M059J (cell line): ENCODE measurements at places on chromosomes 1 and 21. TPM values are rescaled to one million over a fixed set of nuclear protein-coding genes. Genes with fewer than 3 reads are reported as not detected.

- DNase-seq = no peak
Measured at GRCh38 chr1:178706432-178706831, 18.6 kb upstream of the RALGPS2 start.

DNA sequence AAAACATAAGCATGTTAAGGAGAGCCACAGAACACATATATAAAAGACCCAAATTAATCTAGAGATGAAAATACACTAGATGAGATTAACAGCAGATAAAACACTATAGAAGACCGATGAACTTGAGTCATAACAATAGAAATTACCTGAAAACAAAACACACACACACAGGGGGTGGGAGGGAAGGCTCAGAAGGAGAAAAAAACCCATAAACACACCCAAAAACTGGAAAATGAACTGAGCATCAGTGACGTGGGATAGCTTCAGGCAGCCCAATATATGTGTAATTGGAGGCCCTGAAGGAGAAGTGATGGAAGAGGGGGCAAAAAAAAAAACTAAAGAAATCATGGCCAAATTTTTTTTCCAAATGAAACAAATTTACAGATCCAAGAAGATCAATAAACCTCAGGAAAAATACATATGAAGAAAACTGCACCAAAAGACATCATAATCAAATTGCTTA lies 11.4 kb downstream of the ALDH9A1 start:
- no peak for DNase-seq

- DNase-seq = no peak
Measured at GRCh38 chr1:61436016-61436415, 288.9 kb downstream of the TM2D1 start.

GRCh38 chr1:116909512-116910378 lies at the start of gene PTGFRN:
PTGFRN (plus strand) TSS chr1:116909916; CDS start chr1:116910204, 288 bp downstream.
- DNase-seq = peak; percentile 66

DNA sequence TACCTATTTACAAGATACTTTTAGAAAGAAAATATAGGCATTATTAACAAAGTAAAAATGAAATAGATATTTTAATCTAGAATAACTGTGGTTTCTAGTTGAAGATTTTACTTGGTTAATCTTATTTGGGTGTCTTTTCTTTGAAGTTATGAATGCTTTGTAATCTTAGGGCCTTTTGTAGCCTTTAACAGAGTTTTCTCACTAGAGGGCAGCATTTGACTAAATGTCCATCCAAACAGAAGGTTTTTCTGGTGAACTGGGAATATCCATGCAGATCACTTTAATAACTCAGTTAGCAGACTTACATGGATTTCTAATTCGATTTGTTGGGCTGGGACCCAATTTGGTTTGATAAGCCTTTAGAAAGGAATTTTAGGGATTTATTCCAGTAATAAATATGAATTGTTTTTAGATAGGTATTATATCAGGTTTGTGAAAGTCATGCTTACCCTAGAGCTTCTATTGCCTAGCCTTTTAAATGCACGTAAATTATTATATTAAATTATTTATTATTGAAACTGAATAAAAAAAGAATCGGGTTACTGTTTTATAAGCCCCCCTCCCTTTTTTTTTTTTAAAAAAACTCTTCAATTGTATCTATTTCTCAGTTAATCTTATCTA lies 119.7 kb downstream of the ZNF326 start:
- DNase-seq = peak; percentile 59

DNA sequence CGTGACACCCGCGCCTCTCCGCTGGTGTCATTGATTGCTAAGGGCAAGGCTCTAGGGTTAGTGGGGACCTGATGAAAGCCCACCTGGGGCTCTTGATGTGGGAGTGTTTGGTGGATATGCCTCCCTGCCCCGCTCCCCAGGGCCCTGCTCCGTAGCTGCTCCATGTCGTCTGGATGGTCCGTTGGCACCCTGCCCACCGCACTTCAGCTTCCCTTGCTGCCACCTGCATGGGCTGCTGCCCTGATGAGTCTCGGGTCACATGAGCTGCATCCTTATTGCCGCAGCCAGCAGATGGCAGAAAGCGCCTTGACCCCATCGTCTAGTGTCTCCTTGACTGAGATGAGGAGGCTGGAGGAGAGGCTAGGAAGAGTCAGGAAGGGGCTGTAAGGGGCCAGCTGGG lies 439.4 kb downstream of the CAMTA1 start:
- DNase-seq = no peak

- no peak for DNase-seq
Measured at GRCh38 chr1:81381881-81382280, 418.9 kb upstream of the ADGRL2 start.

GRCh38 chr1:169487133-169487532 lies 1.4 kb upstream of the SLC19A2 start:
- DNase-seq = no peak

- no peak for DNase-seq
Measured at GRCh38 chr21:40235528-40235927, 368.3 kb downstream of the PCP4 start.

DNA sequence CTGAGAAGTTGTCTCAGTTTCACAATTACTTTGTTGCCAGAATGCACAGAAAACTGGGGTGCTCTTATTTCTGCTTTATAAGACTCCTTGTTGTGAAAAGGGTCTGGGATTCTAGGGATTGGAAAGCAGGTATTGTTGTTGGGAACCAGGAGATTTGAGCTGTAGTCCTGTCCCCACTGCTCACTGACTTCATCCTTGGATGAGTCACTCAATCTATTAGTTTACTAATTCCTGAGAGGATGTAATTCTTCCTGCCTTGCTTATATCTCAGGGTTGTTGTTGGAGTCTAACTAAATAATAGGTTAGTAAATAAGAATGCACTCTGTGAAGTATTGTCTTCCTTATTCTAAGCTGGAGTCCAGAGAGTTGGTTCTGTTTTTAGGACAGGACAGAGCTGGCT lies 172.5 kb upstream of the GALNT2 start:
- DNase-seq = peak; percentile 77

GRCh38 chr1:223077247-223077833 lies 65.7 kb downstream of the TLR5 start:
- DNase-seq = no peak

GRCh38 chr1:60973668-60974067 lies 108.7 kb upstream of the NFIA start:
- DNase-seq = no peak

DNA sequence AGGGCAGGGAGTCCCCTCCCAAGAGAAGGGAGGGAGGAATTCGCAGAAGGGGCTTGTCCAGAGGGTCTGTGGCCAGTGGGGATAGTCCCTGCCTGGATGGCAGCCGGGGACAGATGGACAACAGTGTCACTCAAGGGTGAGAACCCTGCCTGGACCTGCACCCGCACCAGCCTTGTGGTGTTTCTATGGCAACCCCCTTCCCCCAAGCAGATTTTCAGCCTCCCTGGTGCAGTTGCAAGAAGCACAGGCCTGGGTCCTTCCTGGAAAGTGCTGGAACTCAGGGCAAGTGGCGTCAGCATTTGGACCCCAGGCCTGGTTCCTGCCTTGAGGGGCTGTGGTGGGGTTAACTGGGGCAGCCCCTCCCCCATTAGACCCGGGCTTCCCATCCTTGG lies 83.8 kb upstream of the ACTL8 start:
- no peak for DNase-seq

GRCh38 chr1:82598812-82599211 lies 798.1 kb downstream of the ADGRL2 start:
- DNase-seq = no peak

GRCh38 chr1:198030682-198031081 lies 113.5 kb downstream of the LHX9 start:
- DNase-seq = peak; percentile 8

DNA sequence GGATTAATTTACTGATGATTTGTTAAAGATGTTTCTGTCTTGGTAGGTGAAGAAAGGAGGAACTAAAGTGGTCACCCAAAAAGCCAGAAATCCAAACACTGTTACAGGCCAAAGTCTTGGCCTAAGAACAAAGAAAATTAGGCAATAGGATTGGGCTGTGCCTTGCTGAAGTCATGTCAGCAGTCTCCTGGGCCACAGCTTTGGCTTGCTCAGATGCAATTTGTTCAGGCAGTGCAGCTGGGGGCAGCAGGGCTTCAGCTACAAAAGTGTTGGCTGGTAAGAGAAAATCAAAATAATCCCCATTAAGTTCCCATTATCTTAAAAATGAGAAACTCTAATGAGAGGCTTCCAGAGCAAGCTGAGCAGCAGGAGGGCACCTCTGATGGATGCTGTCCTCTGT lies 14.0 kb upstream of the RAP1A start:
- DNase-seq = peak; percentile 59

- DNase-seq = peak; percentile 81
Measured at GRCh38 chr1:201584471-201585092, 45.7 kb downstream of the NAV1 start.

- no peak for DNase-seq
Measured at GRCh38 chr1:152160576-152160975, 1.5 kb upstream of the RPTN start.

DNA sequence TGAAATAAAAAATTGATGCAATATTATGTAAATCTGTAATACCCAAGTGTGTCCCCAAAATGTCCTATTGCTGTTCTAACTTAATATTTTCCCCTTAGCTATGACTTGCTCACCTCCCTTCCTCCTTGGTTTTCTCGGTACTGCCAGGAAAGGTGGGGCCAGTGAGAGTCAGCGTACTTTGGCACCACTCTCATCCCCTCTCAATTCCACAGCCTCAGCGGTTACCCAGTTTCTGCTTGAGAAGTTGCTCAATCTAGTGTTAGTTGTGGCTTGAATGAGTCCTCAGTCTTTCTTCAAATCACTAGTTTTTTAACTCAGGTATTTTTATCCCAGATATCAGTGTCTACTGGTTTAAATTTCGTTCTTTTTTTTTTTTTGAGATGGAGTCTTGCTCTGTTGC lies 32.3 kb downstream of the BCAS2 start:
- DNase-seq = peak; percentile 2

DNA sequence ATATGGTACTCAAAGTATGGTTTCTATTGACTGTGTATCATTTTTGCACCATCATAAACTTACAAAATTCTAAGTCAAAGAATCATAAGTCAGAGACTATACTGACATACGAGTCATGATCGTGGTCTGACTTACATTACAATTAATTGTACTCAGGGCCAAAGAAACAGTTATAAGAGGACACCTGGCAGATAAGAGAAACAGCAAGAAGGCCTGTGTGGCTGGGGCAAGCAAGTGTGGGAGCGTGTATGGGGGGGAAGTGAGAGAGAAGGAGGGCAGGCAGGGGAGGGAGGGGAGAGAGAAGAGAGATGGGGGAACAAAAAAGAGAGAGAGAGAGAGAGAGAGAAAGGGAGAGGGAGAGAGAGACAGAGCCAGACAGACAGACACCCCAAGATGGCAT lies 70.9 kb downstream of the RERE start:
- peak; percentile 54 for DNase-seq

DNA sequence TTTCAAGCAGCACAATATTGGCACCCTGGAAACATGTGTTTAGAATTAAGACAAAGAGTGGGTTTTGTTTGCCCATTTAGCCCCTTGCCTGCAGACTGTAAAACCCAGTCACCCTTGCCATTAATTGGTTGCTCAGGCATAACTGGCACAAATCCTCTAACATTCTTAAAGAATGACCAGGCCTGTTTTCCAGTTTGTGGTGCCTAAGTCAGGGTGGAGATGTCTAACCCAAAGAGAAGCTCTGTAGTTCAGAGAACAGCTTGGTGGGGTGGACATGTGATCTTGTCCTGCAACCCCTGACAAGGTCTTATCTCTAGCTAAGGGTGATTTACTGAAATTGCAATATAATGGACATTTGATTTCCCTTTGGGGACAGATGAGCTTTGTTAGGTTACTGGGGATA lies 8.8 kb upstream of the ANGPTL7 start:
- DNase-seq = peak; percentile 95

DNA sequence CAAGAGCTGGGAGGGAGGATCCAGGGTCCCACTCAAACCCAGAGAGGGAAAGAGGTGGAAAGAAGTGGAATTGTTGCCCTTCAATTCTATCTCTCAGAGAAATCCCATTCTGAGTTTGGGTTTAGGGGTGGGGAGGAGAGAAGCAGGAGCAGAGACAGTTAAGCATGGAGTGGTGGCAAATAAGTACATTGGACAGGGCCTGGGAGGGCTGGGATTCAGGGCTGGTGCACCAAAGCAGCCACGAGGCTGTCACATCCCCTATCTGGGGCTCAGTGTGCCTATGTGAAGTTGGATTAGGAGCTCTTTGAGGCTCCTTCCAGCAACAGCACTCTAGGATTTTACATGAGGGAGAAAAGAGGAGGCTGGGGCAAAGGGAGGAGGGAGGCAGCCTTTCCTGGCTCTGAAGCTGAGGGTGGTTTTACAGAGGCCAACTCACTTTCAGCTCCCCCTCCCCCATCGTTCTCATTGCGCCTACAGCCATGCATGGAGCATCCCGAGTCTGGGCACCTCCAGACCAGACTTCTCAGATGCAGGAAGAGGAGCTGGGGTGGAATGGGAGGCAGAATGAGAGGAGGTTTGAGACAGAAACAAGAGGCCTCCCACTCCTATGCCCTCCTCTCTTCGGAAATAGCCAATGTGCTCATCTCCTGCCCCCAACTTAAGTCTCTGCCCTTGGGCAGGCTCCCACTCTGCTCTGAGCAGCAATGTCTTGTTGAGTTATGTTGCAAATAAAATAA lies 3.0 kb upstream of the SYT6 start:
- DNase-seq = no peak

DNA sequence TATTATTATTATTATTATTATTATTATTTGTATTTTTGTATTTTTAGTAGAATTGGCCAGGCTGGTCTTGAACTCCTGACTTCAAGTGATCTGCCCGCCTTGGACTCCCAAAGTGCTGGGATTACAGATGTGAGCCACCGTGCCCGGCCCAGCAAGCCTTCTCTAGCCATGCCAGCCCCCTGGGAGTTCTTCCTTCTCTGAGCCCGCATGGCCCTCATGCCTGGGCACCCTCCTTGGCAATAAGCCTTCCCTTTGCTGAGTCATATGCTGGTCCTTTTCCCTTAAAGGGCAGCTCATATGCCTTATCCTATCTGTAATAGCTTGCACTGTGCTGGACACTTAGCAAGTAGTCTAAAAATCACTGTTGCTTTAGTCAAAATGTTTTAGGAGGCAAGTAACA lies 8.5 kb upstream of the NBL1 start:
- DNase-seq = peak; percentile 58

DNA sequence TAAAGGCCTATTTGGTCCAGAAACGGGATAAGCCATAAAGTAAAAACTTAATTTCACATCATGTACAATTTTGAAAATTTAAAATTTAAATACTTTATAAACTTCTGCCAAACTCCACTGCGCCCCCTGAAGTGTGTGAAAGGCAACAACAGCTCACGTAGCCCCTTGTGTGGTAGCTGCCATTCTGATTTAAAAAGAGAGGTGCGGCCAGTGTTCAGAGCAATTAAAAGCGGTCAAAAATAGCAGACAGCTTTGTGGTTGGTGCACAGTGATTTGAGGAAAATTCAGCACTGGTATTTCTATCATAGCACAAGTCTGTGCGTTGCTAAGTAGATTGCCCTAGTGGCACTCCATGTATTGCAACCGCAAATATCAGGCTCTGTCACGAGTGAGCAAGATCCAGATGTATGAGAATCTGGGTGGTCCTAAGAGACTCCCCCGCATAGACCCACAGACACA lies 122.5 kb downstream of the ATG4C start:
- no peak for DNase-seq

- DNase-seq = no peak
Measured at GRCh38 chr1:59560807-59561450, 253.8 kb upstream of the HOOK1 start.

Gene PLD5
- not detected in 2 replicates for total RNA-seq

Gene PADI2
- total RNA-seq = 0.12 and 1.3 TPM in 2 replicates

Gene TMPRSS15
- 0.17 and 0.91 TPM in 2 replicates for total RNA-seq

Gene HMGCL
- total RNA-seq = 41.8 and 43.2 TPM in 2 replicates

Gene ST7L
- total RNA-seq = 32.7 and 49.6 TPM in 2 replicates

Gene ACTA1
- not detected in 2 replicates for total RNA-seq

Gene CHRM3
- 0.20 and 1.2 TPM in 2 replicates for total RNA-seq

Gene CFHR3
- total RNA-seq = not detected in 2 replicates

Gene COL9A2
- total RNA-seq = 2.8 and 11.1 TPM in 2 replicates

Gene TCHHL1
- total RNA-seq = not detected in 2 replicates
